ENCODE measurements at places on chromosomes 7 and 10. TPM values are rescaled to one million over a fixed set of nuclear protein-coding genes. Genes with fewer than 3 reads are reported as not detected.

DNA sequence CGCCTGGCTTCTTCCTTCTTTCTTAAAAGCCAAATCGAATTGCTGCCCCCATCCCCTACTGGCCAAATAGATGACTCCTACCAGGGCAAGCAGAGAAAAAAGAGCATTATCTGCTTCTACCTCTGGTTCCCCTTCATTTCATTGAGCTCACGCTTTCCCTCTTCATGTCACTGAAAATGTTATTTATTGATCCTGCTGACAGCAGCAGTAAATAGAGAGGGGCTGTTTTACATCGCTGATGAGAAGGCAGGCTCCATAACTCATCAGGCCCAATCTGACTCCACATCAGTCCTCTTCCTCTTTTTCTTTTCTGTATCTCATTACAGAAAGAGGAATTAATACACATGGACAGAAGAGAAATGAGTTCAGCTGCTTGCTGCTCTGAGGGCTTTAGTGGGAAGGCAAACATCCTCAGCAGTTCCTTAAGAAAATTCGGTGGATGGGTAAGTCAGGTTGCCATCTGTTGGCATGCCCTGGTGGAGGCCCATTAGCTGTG lies 904.1 kb downstream of the KCNMA1 start:
- no peak for DNase-seq

GRCh38 chr7:7596176-7596575 lies 29.5 kb downstream of the MIOS start:
- DNase-seq: no peak

DNA sequence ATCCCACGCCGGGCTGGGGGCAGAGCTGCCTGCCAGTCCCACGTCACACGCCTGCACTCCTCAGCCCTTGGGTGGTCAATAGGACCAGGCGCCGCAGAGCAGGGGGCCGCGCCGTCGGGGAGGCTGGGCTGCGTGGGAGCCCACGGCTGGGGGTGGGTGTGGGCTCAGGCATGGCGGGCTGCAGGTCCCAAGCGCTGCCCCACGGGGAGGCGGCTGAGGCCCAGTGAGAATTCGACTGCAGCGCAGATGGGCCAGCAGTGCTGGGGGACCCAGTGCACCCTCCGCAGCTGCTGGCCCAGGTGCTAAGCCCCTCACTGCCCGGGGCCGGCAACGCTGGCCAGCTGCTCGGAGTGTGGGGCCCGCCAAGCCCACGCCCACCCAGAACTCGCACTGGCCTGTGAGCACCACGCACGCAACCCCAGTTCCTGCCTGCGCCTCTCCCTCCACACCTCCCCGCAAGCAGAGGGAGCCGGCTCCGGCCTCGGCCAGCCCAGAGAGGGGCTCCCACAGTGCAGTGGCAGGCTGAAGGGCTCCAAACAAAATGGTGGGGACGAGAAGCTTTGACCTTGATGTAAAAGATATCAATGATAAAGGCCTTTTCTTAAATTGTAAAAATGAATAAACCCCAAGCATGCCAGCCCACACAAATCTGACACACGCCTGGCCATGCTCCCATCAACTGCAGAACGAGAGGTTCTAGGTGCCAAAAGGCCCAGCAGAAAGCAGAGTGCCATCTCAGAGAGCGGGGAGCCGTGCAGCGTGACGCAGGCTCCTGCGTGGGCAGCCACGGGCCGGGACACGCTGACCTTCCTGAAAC lies 255.5 kb downstream of the MAD1L1 start:
- DNase-seq: peak; percentile 53

- no peak for DNase-seq
Measured at GRCh38 chr7:15086131-15086611, 183.6 kb upstream of the DGKB start.

DNA sequence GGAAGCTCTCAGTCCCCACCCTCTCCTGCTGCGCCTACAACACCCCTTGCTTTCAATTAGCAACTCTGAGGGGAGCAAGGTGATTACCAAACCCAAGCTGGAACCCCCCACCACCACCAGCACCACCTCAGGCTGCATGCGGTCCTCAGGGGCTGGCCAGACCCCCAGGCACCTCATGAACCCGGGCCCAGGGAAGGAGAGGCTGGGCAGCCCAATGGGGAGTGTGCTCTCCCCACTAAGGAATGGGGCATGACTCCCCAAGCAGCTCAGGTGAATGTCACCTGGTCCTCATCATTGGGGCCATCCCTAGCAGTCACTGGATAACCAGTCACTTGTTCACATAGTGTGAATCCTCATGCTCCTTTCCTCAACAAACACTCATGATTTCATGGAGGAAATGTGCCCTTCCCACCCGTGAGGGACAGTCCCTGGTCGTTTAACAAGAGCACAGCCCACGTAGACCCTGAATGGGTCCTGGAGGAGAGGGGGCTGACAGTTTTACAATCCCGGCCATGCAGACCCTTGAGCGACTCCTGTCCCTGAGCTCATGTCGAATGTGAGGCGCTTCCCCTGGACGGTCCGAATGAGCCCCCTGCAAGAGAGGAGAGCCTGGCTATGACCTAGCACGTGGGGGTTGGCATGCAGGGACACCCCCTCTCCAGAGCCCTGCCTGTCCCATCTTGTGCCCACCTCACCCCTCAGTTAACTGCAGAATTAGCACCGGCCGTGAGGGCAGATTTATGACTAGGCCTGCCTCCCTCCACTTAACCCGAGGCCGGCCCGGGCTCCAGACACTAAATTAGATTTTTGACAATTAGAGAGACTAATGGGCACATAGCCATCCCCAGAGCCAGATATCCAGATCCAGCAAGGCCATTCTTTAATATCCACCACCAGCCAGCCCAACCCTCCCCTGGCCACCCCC lies 29.1 kb downstream of the POLL start:
- no peak for DNase-seq

DNA sequence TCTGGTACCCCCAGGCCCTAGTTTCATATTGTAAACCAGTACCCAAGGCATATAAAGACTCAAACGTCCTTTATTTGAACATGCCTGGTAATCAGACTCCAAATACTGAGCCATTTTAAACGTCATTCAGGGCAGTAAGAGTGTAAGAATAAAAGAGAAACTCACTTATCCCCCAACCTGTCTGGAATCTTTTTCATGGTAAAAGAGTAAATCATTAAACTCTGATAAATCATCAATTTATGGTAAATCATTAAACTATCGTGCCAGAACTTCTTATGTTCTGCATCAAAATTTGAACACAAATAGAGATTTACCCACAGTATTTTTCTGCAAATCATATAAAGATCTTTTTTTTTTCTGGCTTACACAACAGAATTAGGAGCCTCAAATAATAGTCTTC lies 734.3 kb upstream of the POT1 start:
- no peak for DNase-seq

The PRXL2A gene
- 52.9 TPM for total RNA-seq

Data from upper lobe of right lung (tissue), 1 donor.